Substantia nigra (tissue), 51 donors: ENCODE measurements at places on chromosomes 2 and 18.

DNA sequence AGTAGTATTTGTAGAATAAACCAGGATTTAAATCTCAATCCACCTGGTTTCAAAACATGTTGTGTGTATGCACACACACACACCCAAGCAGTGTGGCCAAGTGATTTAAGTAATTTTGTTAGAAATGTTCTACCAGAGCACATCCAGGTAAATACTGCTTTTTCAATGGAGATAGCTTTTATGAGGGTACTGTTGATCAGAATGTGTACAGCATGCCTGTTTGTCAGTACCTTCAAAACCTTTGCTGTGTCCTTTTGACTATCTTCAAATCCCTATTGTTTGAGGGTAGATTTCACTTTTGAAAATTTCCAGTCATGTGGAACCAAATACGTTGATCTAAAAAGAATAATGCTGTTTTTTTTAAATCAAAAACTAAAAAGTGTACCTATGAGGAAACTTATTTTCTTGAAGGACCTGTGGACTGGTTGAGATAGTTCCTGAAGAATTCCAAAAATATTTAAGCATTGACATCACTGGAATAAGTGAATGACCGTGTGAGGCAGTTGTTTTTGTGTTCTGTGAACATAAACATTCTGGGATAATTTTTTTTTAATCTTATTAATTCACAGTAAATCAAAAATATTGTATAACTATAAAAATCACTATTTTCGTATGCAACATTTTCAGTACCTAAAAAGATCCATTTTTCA is 70.9 kb downstream of the PTRHD1 start:
- no peak for DNase-seq

- no peak for DNase-seq
Observed at GRCh38 chr18:22391407-22392345, 26.0 kb downstream of the CTAGE1 start.

DNA sequence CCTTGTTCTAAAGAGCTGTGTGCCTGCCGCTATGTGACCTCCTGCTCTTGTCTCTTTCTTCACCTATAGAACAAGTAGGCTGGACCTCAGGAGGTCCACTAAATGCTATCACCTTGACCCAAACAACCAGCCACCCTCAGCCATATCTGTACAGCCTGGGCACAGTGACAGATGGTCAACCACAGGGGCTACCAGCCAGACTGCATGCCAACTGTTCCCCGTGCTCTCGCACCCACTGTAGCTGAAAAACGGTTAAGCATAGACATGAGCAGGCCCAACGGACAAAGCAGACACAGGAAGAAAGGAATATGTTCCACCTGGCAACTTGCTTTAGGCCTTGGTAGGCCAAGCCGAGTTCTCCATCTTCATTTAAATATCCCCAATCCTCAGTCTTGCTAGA is 43.2 kb upstream of the ACAA2 start:
- no peak for DNase-seq

DNA sequence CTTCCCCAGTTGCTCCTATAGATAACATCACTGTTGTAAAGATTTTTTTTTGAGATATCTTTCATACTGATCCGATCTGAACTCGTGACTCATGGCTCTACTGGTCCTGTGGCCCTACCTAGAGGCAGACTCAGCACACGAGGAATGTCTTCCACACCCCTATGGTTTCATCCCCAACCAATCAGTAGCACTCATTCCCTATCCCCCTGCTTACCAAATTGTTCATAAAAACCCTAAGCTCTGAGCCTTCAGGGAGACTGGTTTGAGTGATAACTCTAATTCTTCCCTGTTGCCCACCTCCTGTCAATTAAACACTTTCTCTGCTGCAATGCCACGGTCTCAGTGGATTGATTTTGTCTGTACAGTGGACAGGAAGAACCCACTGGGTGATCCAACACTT is 4.2 kb upstream of the SAP130 start:
- no peak for DNase-seq

DNA sequence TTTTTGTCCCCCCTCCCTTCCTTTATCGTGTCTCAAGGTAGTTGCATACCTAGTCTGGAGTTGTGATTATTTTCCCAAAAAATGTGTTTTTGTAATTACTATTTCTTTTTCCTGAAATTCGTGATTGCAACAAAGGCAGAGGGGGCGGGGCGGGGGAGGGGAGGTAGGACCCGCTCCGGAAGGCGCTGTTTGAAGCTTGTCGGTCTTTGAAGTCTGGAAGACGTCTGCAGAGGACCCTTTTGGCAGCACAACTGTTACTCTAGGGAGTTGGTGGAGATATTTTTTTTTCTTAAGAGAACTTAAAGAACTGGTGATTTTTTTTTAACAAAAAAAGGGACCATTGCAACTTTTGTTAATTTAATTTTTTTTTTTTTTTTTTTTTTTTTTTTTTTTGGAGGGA is 2.1 kb downstream of the SOX11 start:
- DNase-seq, result no peak

GRCh38 chr2:119267604-119268003 is 44.0 kb downstream of the STEAP3 start:
- no peak for DNase-seq

GRCh38 chr2:99338029-99338585 is 918 bp downstream of the EIF5B start:
- DNase-seq, result no peak

- DNase-seq, result no peak
Observed at GRCh38 chr2:121294881-121295840, 10.2 kb upstream of the TFCP2L1 start.

DNA sequence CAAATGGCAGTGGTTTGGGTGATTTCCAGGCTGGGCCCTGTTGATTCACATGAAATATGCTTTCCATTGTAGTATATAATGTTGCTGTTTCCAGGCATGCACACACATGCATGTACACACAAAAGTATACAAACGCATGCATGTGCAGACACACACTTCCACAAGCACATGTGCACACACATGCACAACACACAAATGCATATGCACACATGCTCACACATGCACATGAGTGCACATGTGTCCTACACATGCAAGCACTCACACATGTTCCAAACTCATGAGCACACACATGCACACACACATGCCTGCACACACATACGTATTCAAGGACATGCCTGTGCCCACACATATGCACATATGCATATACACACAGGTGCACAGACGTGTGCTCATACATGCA is 30.6 kb downstream of the SNTG2 start:
- DNase-seq, result no peak

GRCh38 chr2:130759906-130760753 is 4.8 kb downstream of the AMER3 start:
- no peak for DNase-seq

GRCh38 chr2:230472621-230473018 is 56.6 kb downstream of the SP100 start:
- no peak for DNase-seq

GRCh38 chr2:179936141-179936540 is 71.0 kb downstream of the CWC22 start:
- DNase-seq, result no peak
